ENCODE measurements at places on chromosomes 12 and 14.

- DNase-seq = no peak
Measured at GRCh38 chr14:34920339-34920738, 45.2 kb upstream of the BAZ1A start.

GRCh38 chr14:100336618-100337530 is 13.7 kb downstream of the SLC25A47 start:
- DNase-seq = peak; percentile 59

DNA sequence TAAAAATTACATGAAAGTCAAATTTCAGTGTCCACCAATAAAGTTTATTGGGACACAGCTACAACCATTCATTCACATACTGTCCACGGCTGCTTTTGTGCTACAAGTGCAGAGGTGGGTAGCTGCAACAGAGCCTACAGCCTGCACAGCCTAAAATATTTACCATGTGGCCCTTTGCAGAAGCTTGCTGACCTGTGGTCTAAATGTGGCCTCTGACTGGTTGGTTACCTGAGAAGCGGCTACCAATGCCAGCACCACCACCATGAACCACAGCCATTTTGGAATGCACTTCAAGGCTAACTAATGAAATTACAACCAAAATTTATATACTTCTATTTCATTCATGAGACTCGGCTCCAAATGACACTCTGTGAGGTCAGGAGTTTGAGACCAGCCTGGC is 58.6 kb downstream of the NT5DC3 start:
- DNase-seq = no peak

DNA sequence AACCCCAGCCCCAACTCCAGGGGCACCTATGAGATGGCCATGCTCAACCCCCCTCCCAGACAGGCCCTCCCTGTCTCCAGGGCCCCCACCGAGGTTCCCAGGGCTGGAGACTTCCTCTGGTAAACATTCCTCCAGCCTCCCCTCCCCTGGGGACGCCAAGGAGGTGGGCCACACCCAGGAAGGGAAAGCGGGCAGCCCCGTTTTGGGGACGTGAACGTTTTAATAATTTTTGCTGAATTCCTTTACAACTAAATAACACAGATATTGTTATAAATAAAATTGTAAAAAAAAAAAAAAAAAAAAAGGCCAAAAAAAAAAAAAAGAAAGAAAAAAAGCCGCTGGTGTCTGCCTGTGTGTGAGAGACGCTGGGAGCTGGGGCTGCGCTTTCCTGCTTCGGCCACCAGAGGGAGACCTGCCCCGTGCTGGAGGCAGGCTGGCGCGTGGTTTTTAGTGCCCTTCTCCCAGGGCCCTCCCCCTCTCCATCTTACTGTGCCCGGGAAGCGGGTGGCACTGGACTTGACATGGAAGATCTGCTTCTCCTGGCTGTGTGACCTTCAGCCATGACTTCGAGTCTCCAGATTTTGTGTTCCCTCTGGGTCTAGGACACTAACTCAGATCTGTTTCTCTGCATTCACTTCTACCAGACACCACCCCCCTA is 3.4 kb upstream of the NXPH4 start:
- DNase-seq = peak; percentile 92

DNA sequence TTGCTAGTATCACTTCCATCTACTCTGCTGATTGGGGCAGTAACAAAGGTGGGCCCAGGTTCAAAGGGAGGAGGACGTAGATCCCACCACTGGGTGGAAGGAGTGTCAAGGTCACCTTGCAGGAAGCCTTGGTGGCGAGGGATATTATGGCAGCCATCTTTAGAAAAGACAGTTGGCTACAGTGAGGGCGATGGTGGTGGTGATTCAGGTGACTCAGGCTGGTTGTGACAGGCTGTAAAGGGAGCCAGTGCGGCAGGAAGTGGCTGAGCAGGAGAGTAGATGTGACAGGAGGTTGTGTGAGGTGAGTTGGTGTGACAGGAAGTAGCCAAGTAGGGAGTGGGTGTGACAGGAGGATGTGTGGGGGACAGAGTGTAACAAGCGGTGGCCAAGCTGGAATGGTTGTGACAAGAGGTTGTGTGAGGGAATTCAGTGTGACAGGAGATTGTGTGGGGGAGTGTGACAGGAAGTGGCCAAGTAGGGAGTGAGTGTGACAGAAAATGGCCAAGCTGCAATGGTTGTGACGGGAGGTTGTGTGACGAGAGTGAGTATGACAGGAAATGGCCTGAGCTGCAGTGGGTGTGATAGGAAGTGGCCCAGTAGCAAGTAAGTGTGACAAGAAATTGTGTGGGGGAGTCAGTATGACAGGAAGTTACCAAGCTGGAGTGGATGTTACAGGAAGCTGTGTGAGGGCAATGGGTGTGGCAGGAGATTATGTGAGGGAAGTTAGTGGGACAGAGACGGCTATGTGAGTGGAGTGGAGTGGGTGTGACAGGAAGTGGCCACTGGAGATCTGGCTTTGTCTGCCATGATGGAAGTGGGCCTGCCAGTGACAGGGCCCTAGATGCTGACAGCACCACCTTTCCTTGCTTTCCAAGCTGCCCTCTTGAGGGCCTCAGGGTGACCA is 136.5 kb upstream of the MYL2 start:
- peak; percentile 79 for DNase-seq

GRCh38 chr14:81591266-81591665 is 57.6 kb upstream of the SEL1L start:
- DNase-seq = no peak

DNA sequence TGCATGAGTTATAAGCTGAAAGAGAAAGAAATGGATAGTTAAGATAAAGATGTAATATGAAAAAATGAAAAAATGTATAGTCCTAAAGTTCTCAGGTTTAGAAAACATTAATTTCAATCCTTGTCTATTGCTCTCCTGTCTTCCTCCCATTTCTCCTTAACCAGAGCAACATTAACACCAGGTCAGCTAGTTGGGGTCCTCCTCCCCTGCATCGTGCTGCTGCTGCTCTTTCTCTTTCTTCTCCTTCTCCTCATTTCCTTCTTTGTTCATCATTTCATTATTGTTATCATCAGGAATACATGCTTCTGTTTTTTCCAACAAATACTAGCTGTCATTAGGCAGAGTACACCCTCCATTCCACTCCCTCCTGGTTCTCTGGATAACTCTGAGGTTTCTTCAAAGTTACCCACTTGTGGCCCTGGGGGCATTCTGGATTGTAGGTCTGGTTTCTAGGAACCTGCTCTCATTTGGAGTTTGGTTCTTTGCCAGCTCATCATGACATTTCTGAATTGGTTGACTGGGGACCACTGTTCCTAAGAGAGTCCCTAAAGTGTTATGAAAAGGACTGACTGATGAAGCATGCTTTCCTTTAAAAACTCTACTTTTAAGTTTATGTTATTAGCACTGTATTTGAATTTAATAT is 17.0 kb downstream of the ACSS3 start:
- DNase-seq = no peak

DNA sequence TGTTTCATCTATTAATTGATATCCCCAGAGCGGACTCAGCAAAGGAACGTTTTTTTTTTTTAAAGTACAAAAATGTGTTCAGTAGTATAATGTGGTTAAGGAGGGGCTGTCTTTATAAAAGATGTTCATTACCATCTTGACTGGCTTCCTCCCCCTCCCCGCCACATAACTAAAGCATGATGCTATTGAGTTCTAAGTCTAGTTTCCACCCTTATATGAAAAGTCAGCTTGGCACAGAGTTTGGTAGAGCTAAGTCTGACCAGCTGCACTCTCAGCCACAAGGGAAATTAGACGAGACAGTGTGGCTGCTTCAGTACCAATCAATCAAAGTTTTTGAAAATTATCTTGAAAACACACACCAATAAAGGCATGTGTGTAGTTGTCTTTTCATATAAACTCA is 1.9 kb upstream of the MYBPC1 start:
- no peak for DNase-seq

DNA sequence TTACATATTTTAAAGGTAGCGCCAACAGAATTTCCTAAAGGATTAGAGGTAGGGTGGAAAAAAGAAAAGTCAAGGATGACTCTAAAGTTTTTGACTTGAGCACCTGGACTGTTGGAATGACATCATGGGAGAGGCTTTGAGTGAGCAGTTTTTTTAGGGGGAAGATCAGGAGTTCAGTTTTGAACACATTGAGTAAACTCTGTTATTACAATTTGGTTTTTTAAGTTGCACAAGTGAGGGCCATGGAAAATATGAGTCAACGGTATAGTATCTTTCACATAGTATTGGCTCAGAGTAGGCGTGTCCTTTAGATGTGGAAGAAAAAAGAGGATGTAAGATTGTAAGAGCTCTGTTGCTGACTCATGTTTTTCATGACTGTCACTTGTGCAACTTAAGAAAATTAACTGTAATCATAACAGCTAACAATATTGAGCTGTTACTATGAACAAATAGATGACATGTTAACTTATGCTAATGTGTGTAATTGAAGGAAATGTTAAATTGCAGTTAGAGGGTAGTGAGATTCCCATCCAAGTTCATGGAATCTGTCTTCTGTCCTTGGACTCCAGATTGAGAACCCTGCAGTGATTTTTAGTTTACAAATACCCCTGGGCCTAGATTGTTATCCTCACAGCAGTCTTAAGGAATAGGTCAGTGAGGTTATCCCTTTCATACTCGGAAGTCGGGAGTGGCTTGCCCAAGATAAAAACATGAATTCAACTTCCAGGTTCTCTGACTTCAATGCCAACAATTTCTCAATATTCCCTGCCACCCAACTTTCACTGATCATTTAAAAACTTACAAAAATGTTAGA is 48.2 kb upstream of the ATP2B1 start:
- peak; percentile 79 for DNase-seq

Data from GM20000 (cell line).